Activated CD4-positive, CD25-positive, alpha-beta regulatory T cell (primary cell): ENCODE measurements at places on chromosomes 5 and 9.

DNA sequence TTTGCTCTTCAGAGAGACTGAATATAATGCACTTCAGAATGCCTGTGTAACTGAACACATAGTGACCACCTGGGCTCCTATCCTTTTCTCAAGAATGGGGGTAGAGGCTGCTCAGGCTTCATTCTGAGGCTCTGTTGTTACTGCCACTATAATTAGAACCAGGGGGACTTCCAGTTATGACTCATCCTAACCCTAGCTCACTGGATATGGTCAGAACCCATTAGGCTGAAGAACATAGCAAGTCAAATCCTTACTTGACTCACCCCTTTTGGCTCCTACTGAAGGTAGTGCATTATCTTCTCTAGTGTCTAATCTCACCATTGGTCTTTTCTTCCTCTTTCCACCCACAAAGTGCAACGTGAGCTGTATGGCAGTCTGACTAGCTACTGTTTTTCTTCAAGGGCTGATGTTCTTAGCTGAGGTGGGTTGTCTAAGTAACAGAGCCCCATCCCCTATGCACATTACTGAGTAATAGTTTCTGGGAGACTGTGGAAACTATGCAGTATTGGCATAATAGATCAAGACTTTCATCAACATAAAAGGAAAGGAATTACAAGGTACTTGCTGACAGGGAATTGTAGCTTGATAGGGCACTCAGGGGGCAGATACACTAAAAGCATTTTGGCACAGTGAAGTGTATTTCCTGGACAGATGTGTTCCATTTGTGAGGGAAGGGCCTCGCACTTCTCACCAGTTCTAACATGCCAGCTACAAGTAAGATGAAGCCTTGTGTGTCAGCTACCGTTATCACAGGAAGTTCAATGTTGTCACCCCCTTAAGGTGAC is 431.0 kb upstream of the MEF2C start:
- no peak for DNase-seq

GRCh38 chr9:25684321-25684720 is 6.1 kb upstream of the TUSC1 start:
- DNase-seq: no peak

DNA sequence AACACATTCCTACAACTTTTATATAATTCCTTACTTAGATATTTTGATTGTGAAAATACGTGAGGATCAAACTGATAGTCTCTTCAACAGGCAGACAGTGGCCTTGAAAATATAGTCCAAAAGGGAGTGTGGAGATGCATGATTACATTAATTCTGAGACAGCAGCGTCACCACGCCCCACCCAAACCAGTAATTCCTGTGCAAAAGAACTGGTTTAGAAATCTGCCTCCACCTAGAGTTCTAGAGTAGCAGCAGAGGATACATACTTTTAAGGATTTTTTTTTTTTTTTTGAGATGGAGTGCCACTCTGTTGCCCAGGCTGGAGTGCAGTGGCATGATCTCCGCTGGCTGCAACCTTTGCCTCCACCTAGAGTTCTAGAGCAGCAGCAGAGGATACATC is 1.6 kb upstream of the TUT7 start:
- DNase-seq: no peak

- DNase-seq: no peak
Observed at GRCh38 chr5:130141659-130142320, 237.5 kb downstream of the CHSY3 start.

GRCh38 chr5:111454776-111455175 is 57.6 kb downstream of the STARD4 start:
- DNase-seq: no peak

DNA sequence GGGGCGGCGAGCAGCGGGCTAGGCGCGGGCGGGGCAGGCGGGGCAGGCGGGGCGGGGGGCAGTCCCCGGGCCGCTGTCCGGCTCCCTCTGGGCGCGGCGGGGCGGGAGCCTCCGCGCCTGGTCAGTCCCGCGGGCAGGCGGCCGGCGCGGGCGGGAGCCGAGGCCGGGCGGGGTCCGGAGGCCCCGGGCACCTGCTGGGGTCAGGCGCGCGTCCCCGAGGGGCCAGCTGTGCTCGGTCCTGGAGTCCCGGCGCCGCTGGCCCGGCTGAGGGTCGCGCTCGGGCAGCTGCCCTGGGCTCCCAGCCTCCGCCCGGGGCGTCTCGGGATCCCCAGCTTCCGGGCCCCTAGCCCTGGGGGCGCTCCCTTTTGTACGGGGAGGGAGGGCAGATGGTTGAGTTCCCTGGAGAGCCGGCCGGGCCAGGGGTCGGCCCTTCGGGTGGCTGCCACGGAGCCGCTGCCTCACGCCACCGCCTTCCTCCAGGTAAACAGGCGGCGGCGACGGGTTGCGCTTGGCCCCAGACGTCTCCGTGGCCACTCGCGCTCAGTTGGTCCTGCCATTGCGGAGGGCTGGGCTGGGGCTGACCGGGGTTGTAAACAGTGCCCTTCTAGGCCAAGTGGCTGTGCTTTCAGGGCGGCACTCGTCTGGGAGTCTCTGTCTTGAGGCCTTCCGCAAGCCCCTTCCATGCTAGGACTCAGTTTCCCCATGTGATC is 473 bp downstream of the ZBTB34 start:
- DNase-seq: no peak

DNA sequence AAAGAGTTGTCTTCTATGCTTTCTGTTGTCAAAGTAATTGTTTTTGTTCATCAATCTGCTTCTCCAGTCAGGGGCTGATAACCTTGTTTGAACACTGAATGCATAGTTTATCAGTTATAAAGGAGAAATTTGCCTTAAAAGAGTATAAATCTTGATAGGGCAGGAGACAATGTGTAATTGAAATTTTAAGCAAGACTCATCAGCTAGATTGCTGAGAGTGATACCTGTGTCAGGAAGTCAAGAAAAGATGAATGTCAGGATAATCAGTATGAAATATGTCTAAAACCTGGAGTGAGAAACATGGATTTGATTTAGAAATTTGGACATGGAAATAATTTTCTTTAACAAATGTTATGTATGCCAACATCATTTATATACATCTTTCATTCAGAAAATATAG is 1258.1 kb downstream of the EFNA5 start:
- no peak for DNase-seq

- no peak for DNase-seq
Observed at GRCh38 chr5:36047384-36048160, 19.1 kb downstream of the UGT3A2 start.

DNA sequence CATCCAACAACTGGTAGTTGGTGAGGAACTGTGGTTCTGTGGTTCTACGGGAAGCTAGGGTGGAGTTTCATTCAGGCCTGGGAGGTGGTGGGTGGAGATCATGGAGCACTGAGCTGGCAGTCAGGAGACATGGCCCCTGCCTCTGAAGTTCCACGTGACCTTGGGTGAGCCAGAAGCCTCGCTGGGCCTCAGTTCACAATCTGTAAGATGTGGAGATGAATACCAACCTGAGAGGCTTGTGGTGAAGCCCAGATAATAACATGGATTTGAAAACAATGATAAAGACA is 177.9 kb downstream of the MACROH2A1 start:
- DNase-seq: no peak

GRCh38 chr5:167899490-167900070 is 391.9 kb upstream of the WWC1 start:
- no peak for DNase-seq

GRCh38 chr9:135105938-135106491 is 18.5 kb downstream of the OLFM1 start:
- no peak for DNase-seq
